ENCODE measurements at places on chromosomes 12 and 14.

DNA sequence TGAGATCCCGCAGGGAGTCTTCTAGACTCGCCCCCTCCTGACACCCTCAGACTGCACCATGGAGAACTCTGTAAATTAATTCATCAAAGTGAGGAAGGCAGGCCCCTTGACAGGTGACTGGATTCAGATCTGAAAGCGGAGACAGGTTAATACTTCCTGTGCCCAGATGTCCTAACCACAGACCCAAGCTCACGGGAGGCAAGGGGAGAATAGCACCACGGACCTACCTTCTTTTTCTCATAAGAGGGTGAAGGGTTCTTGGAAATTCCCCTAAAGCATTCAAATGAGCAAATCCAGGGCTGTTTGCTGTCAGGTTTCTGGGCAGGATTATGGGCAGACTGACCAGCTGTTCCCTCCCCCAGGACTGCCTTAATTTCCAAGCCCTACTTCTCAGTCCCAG, 170.0 kb downstream of the ZFP36L1 start:
- DNase-seq: no peak

- no peak for DNase-seq
Observed at GRCh38 chr12:15599266-15600037, 189.7 kb downstream of the EPS8 start.

- no peak for DNase-seq
Observed at GRCh38 chr14:50400461-50400860, 3.8 kb upstream of the CDKL1 start.

GRCh38 chr14:36452860-36453259, 67.2 kb downstream of the NKX2-1 start:
- no peak for DNase-seq

DNA sequence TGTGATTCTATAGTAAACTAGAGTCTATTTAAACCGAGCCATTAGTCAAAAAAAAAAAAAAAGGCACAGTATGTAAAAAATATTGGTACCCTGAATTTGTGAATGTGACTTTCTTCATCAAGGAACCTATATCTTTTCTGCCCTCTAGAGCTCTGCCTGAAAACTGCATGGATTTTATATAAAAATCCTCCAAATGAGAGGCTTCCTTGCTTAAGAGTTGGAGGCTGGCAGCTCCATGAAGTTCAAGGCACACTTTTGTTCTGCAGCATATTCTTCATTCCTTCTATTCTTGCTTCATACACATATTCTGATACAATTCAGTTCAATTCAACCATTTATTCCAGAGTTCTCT, 23.1 kb upstream of the NKX2-8 start:
- no peak for DNase-seq

DNA sequence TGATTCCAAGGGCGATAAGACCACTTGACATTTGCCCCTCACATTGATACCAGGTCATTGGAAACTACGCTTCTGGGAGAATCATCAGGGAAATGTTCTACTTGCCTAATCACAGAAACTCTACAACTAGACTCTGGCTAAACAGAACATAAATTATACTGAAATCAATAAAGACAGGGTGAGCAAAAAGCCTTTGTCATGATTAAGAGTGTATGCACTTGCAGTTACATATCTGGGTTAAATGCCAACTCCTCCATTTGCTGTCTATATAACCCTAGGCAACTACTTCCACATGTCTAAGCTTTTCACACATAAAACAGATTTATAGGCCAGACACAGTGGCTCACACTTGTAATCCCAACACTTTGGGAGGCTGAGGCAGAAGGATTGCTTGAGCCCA, 125.7 kb downstream of the PHLDA1 start:
- DNase-seq: no peak

DNA sequence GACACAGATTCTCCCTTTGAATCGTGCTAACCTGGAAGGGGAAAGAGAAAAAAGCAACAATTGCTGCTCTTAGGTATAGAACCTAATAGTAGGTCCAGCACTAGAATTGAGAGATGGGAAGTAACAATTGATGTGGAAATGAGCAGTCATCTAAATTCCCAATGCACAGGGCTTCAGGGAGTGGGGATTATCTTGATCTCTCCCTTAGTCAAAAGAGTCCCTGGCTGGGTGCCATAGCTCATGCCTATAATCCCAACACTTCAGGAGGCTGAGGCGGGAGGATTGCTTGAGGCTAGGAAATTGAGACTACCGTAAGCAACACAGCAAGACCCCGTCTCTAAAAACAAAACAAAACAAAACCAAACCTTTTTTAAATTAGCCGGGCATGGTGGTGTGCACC, 4.0 kb downstream of the APOBEC1 start:
- no peak for DNase-seq

GRCh38 chr14:56501909-56502530, 77.6 kb upstream of the TMEM260 start:
- no peak for DNase-seq

- DNase-seq: peak; percentile 99
Observed at GRCh38 chr12:89709157-89709994, 738 bp upstream of the ATP2B1 start.

DNA sequence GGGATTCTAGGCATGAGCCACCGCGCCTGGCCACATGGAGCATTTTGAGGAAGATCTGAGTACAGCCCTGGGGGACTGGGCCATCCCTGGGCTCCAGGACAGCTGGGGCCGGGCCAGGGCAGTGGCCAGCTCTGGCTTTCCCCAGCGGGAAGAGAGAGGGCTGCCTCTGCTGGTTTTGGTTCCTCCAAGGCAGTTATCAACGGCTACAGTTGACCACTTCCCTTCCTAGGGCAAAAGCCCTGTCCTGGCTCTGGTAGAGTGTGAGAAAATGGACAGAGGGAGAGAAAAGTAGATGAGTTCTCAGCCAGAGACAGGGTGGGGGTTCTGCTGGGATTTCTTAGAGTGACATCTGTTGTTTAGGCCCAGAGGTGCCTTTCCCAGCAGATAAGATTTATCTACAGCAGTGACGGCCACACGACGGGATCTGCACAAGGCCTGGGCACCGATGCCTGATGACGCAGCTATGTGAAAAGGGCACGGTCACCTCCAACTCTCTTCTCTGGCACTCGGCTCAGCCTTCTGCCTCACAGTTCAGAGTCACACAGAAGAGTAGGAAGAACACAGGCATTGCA, 5.5 kb upstream of the HVCN1 start:
- DNase-seq: no peak

DNA sequence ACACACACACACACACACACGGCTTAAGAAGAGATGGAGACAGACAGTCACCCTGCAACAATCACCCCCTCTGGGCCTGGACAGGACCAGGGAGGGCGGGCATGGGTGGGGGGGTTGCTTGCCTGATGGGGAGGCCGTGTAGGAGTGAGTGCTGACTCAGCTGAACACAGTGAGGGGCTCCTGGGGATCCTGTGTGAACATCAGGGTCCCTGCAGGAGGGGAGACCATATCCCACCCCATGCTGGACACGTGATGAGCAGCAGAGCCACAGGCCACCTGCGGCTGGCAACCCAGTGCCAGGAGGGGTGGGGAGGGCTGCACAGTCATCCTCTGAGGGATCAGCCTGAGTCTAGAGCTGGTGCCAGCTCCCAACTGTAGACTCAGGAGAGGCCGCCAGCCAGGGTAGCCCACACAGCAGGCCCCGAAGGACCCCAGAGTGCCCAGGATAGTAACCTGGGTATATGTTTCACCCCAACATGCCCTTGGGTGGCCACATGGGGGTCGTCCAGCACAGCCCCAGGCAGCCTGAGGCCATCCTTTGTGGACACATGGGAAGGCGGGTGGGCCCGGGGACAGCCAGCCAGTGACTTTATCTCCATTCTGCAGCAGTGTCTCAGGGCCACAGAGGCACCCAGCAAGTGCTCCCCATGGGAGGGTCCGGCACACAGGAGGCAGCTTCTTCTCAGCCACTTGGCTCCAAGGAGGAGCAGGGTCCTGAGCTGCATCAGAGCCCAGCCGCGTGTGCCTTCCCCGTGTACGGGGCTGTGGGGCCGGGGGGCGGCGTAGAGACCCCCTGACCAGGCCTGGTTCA, 73.7 kb upstream of the SFSWAP start:
- DNase-seq: no peak

DNA sequence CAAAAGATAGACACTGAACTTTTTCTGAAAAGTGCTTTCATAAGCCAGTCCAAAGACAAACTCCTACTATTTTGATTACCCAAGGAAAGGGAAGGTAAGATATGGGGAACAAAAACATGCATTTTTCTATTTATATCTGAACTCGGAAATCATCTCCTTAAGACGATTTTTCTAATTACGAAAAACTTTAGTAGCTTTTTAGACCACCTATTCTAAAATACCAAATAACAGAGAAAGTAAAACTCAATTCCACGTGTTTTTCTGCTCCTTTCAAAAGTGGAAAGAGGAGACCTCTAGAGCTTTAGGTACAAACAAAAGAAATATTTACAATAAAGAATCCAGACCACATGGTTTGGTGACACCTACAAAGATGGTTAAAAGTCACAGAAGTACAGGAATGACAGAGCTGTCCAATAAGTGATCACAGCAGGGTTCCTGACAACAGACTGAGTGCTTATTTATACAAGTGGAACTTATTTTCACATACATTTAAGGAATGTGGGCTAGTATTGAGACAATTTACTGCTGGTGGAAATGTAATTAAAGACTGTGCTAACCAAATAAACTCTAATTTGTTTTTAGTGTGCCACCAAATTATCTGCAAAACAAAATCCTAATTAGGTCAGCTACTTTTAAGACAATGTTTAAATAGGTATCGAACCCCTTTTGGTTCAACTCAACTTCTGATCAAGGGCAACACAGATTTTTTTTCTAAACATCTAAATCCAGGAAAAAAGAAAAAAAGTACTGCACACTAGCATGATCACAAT, 2.4 kb downstream of the LRIG3 start:
- no peak for DNase-seq

- no peak for DNase-seq
Observed at GRCh38 chr14:50347521-50347920, 35.4 kb downstream of the DMAC2L start.

DNA sequence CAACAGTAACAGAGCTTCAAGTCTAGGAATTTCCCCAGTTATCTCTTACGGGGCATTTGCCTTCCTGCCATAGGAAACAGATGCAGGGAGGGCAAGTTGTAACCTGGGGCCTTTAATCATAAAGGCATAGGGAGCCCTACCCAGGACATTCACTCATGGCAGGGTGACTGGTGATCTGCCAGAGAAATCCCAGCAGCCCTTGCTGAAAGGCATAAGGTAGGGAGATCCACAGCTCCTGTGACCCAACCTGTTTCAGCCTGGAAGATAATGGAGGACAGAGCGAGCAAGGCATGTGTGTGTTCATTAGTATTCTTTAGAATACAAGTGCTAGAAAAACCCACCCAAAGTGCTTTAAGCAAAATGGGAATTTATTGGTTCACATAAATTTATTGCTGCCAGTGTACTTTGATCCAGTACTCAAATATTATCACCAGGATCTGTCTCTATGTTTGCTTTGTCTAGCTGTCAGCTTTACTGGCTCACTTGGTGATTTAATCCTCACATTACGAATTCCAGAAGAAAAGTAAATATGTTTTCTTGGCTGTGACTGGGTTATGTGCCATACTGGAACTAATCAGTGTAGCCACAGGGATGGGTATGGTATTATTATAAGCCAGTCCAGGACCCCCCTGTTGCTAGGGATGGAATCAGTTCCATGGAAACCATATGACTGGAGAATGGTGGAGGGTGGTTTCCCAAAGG, 21.1 kb upstream of the AKAP6 start:
- DNase-seq: no peak

- no peak for DNase-seq
Observed at GRCh38 chr12:121669521-121669900, at the start of gene MORN3. Gene MORN3, minus strand, starts transcription at chr12:121669654. Its CDS starts 171 bp downstream, at chr12:121669483.

All from CD4-positive, alpha-beta T cell treated with Interleukin-6 for 4 hours (primary cell).